ENCODE measurements at places on chromosomes 7 and 10.

DNA sequence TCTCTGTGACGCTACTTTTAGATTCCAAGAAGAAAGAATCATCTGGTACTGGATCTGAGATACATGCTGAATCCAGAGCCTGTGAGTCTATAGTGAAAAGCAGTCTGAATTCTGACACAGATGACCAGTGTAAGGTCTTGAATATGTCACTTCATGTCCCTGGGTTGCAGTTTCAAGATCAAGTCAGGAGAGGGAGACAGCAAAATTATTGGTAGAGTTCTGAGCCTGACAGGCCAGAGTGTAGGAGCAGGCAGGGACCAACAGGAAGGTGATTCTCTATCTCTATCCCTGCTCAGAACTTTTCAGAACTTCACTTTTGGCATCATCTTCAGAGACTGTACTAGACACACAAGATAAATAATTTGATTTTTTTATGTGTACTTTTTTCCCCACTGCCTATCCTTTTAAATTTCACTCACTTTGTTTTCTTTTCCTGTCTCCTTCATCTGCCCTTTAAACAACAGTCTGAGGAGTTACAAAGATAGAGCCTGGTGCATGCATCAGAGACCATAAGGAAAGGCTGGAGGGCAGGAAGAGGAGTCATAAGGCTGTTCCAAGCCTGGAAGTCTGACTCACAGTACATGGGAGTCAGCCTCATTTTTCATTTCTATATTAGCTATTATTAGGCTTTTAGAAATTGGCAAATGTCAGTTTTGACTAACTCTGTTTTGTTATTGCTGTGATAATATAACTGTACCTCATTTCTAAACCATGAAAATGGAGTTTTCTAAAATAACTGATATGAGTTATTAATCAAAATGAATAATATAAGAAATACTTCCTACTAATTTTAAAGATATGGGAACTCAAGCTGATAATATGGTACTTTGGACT lies 120.2 kb upstream of the TMEM229A start:
- peak; percentile 6 for DNase-seq

- peak; percentile 32 for DNase-seq
Measured at GRCh38 chr7:140079121-140079536, 16.4 kb upstream of the PARP12 start.

DNA sequence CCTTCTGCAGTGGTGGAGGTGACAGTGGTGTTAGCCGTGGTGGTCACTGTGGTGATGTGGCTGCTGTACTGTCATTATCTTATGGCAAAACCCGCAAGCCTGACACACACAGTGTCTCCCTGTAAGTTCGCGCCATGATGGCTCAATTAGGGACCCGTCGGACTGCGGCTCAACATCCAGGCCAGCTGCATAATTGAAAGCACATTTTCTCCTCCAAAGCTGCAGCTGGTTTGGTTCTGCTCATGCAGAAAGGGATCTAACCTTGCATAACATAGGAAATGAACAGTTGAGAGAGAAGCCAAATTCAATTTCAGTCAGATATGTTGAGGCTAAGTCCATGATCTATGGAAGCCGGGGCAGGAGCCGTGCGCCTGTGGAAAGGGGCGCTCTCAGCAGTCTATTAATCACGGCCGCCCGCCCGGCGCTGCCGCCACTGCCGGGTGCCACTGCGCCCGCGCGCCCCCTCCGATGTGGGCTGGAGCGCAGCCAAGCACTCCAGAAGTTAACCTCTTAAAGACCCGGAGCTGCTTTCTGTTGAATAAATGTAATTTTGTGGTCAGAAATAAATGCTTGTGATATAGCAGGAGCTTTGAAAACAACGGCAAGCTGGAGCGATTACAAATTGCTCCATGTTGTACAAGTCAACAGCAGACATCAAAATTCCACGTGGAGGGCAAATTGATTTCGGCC lies 227.7 kb downstream of the CUX1 start:
- no peak for DNase-seq

GRCh38 chr7:107563081-107563774 lies 492 bp downstream of the COG5 start:
- DNase-seq, result no peak

GRCh38 chr7:91567081-91568012 lies 303.1 kb downstream of the FZD1 start:
- DNase-seq, result no peak

DNA sequence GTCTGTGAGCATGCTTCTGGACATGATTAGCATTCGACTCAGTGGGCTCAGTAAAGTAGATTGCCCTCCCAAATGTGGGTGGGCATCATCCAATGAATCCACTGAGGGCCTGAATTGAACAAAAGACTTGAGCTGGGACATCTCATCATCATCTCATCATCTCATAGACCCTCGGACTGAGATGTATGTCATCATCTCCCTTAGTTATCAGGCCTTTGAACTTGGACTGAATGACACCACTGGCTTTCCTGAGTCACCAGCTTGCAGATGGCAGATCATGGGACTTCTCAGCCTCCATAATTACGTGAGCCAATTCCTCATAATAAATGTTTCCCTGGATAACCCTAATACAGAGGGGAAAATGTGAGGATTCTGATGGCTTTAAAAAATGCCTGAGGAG lies 128.3 kb upstream of the LSM8 start:
- no peak for DNase-seq

- DNase-seq, result no peak
Measured at GRCh38 chr7:52799817-52800216, 235.6 kb upstream of the POM121L12 start.

- DNase-seq, result no peak
Measured at GRCh38 chr7:5183155-5183554, 6.9 kb upstream of the WIPI2 start.

DNA sequence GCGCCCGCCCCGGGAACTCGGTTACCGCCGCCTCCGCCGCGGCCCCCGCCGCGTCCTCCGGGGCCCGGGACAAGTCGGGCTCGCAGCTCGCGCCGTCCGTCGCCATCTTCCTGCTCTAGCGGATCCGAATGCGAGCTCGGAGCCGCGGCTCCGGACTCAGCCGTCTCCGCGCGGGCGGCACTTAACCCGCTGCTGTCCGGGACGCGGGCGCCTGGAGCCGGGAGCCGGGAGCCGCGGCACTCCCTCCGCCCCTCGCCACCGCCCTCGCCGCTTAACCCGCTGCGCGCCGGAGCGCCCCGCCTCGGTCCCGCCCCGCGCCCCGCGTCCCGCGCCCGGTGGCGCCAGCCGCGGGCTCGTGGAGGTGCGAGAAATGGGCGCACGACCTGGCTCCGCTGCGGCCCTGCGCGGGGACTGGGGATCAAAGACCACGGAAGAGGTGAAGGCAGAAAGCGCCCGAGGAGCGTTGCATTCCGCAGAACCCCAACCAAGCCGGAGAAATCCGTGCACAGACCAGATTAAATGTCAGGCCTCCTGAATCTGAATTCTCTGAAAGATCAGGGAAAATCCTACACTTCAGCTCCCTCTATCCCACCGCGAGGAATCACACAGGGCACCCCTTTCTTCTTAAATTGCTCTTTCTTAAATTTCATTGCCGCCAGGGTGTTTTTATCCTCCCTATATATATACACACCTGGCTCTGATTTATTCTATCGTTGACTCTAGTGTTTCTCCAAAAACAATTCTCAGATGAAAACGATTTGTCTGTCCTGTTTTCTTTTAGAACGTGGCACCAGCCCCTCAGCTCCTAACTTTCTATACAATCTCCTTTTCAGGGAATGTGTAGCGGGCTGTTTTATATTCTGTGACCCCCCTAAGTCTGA lies at the start of gene CTTNBP2:
CTTNBP2 (minus strand) TSS at position 132 of the 881 bp plus-strand sequence; CDS start at position 106, 26 bp downstream.
- peak; percentile 65 for DNase-seq

- DNase-seq, result no peak
Measured at GRCh38 chr10:18136073-18136791, 4.0 kb upstream of the CACNB2 start.

GRCh38 chr7:155685070-155685790 lies 40.8 kb downstream of the RBM33 start:
- DNase-seq, result no peak

DNA sequence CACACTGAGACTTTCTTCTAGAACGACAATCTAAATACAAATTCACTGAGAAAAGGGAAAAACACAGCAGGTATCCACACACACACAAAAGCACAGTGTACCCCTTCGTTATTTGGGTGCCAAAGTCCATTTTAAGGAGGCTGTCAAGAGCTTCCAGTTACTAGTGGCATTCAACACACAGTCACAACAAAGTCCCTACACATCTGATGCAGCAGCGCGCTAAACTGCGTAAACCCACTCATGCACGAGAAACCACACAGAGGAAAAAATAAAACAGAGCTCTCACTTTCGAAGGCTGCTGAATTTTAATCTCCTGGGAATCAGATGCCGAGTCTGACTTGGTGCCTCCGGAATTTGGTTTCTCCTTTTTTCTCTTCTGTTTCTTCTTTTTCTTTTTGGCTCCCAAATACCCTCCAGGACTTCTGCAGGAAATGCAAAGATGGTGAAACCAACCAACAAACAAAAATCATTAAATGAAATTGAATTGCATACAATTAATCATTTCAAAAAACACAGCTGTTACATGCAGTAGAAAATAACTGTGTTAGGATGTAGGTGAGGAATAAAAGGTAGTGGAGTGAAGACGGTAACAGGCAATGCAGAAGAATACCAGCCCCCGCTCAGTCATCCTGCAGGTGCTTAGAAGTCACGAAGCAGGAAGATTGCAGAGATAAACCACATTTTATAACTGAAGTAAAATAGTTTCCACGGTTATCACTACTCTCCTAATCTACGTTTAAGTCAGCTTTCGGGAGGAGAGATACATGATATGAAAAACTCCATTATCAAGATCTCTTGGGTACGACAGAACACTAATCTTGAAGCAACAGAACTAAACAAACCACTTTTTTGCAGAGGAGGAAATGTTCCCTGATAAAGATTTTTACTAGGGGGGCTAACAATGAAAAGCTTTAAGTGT lies 27.1 kb downstream of the NMT2 start:
- no peak for DNase-seq

GRCh38 chr10:124328477-124329220 lies 90.1 kb downstream of the OAT start:
- no peak for DNase-seq

DNA sequence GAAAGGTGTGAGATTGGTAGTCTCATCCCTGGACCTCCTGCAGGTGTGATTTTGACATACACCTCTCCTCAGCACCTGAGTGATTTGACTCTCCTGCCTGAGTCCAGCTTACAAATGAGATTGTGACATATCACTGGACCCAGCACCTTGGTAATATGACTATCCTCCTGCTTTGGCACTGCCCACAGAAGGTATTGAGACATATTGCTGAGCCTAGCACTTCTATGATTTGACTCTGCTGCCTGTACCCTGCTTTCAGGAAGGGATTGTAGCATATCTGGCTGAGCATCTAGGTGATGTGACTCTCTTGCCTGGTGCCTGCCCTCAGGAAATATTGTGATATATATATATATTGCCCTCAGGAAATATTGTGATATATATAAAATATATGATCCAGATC lies 43.5 kb upstream of the ZNF680 start:
- no peak for DNase-seq

- no peak for DNase-seq
Measured at GRCh38 chr10:68828833-68829232, 1.5 kb downstream of the STOX1 start.

GRCh38 chr10:116190883-116191282 lies 82.1 kb downstream of the GFRA1 start:
- DNase-seq, result no peak

DNA sequence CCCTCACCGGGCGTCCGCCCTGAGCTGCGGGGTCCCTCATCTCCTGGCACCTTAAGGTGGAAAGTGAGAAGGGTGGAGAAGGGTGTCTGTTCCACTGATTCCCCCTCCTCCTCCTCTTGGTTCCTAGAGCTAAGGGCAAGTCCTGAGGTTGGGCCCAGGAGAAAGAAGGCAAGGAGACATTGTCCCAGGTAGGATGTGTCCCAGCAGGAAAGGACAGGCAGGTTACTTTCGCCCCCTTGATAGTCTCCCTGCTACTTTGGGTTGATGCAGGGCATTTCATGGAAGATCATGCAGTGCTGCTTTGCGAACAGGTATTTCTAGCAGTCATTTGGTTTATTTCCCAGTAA lies 582 bp downstream of the STEAP2 start:
- DNase-seq, result no peak

GRCh38 chr7:141115965-141116364 lies 42.1 kb downstream of the TMEM178B start:
- no peak for DNase-seq

- no peak for DNase-seq
Measured at GRCh38 chr10:72173619-72174296, 42.1 kb upstream of the ANAPC16 start.

- DNase-seq, result no peak
Measured at GRCh38 chr7:101120315-101120714, 6.6 kb upstream of the SERPINE1 start.

Data from neuronal stem cell (in vitro differentiated cells).